ENCODE measurements at places on chromosomes 3 and 15. TPM values are rescaled to one million over a fixed set of nuclear protein-coding genes. Genes with fewer than 3 reads are reported as not detected.

Gene POC1A
- 1.9 TPM for total RNA-seq

Gene CLDN1
- total RNA-seq = not detected

Gene USF3
- 36.1 TPM for total RNA-seq

Gene CPLX3
- not detected for total RNA-seq

Gene ADAMTS9
- 36.4 TPM for total RNA-seq

Gene PPP2R3A
- total RNA-seq = 14.3 TPM

Gene XYLB
- total RNA-seq = 3.6 TPM

Gene TNFSF10
- 42.1 TPM for total RNA-seq

Gene ERICH6
- not detected for total RNA-seq

Gene ZKSCAN7
- 4.1 TPM for total RNA-seq

Gene SI
- total RNA-seq = not detected

Gene C3orf33
- total RNA-seq = 2.9 TPM

Gene TXNRD3
- total RNA-seq = 13.6 TPM

Gene CCDC9B
- total RNA-seq = 2.4 TPM

Gene ITPR1
- total RNA-seq = 62.1 TPM

Gene DISP2
- total RNA-seq = under 0.01 TPM

Gene P2RY14
- total RNA-seq = 21.2 TPM

Gene NEK10
- total RNA-seq = 0.44 TPM

Gene GLCE
- 10.7 TPM for total RNA-seq

Gene SERINC4
- total RNA-seq = not detected

Gene CHST13
- 2.5 TPM for total RNA-seq

Gene NEK4
- 13.2 TPM for total RNA-seq

Gene TERC
- 21.2 TPM for total RNA-seq

Gene ZNF662
- total RNA-seq = 8.5 TPM

Gene CA12
- 5.8 TPM for total RNA-seq

Gene ITIH1
- total RNA-seq = 1.5 TPM

Gene LRRC15
- 0.22 TPM for total RNA-seq

Gene SPTBN5
- total RNA-seq = 0.82 TPM

Gene GYG1
- 43.7 TPM for total RNA-seq

Gene ZBBX
- total RNA-seq = not detected

Gene ALDH1A3
- total RNA-seq = 54.3 TPM

Gene NME9
- total RNA-seq = 0.66 TPM

Gene SST
- total RNA-seq = not detected

Gene PRR20G
- not detected for total RNA-seq

Gene CFAP100
- not detected for total RNA-seq

Gene ZNF80
- total RNA-seq = not detected
